ENCODE measurements at places on chromosomes 1 and 21.

GRCh38 chr1:65277605-65278347, 31.6 kb upstream of the DNAJC6 start:
- DNase-seq = no peak

GRCh38 chr1:150420560-150421265, 56.8 kb downstream of the RPRD2 start:
- peak; percentile 8 for DNase-seq

DNA sequence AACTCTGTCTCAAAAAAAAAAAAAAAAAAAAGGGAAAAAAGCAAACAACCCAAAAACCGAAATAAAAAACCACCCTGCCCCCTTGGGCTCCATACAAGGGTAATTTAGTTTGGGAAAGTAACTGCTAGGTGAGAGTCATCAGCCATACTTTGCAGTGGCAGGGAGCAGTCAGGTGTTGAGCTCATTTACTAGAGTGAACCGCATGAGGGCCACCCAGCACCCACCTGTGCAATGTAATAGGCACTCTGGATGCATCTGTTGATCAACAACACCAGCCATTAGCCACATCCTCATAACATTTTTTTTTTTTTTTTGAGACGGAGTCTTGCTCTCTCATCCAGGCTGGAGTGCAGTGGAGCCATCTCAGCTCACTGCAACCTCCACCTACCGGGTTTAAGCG, 9.1 kb downstream of the INAVA start:
- no peak for DNase-seq

DNA sequence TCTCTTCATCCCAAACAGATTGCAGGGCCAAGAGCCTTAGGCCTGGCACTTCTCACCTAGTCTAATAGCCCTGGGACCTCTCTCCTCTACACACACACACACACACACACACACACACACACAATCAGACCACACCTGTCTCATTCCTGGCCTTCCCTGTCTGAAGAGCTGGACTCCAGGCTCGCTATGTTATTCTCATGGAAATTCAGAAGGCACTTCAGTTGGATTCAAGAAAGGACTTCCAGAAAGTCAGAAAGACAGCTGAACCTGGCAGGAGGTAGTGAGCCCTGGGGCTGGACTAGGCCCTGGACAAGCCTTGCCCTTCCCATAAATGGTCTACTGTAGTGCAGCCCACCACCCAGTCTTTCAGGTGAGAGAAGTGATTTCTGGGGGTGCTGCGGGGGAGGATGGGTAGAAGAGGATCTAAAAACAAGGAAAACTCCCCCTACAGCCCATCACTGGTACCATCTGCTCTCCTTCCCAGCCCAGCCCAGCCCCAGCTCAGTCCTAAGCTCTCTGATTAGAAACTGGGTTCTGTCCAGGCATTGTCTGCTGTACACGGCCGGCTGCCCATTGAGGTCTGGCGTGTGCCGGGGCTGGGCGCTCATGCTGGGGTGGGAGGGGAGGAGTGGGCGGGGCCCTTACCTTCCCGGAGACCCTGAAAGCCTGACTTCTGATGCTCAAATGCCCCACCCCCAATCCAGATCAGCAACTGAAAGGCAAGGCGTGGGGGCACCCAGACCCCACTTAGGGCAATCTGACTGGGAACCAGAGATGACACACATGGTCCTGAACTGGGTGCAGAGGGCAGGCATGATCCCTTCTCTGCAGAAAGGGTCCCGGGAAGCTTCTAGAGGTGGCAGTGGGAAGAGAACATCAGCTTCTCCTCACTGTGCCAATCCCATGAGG, 2.5 kb downstream of the KIF21B start:
- peak; percentile 48 for DNase-seq

- DNase-seq = no peak
Observed at GRCh38 chr1:204932573-204932909, 61.9 kb downstream of the NFASC start.
